ENCODE measurements at places on chromosomes 12 and 14. TPM values are rescaled to one million over a fixed set of nuclear protein-coding genes. Genes with fewer than 3 reads are reported as not detected.

Gene IL26
- not detected for total RNA-seq

Gene SLC6A12
- total RNA-seq: 3.4 TPM

Gene IGF1
- total RNA-seq: 0.60 TPM

Gene GPRC5D
- 1.3 TPM for total RNA-seq

Gene DIO2
- 0.37 TPM for total RNA-seq

Gene NUAK1
- total RNA-seq: 32.3 TPM

Gene GARIN6
- 0.31 TPM for total RNA-seq

Gene TAS2R19
- total RNA-seq: 4.2 TPM

Gene MYF5
- total RNA-seq: not detected

Gene MVK
- 21.4 TPM for total RNA-seq

Gene USP44
- 13.5 TPM for total RNA-seq

Gene KRT6C
- total RNA-seq: 0.71 TPM
